Small intestine (tissue), 16 donors: ENCODE measurements at places on chromosomes 2 and 18.
A peak's percentile ranks its signal among the peaks of the same experiment; 100 is the strongest.

GRCh38 chr2:109066917-109067597, 61.9 kb upstream of the SH3RF3 start:
- no peak for DNase-seq

DNA sequence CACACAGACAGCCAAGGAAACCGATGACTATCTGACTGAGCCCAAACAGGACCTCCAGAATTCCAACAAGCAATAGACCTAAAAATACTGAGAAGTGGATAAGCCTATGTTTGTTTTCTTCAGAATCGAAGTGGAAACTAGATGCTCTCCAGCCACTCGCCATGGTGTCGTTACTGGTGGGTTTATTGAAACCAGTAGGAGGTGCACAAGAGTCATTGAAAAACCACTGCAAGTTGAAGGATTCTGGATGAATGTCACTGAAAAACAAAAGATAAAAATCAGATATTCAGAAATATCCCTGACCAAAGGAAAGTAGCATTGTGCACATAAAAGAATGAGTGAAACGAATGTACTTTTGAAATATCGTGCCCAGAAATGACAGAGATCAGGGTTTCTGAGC, 15.3 kb downstream of the TM4SF20 start:
- DNase-seq, result peak; percentile 19

DNA sequence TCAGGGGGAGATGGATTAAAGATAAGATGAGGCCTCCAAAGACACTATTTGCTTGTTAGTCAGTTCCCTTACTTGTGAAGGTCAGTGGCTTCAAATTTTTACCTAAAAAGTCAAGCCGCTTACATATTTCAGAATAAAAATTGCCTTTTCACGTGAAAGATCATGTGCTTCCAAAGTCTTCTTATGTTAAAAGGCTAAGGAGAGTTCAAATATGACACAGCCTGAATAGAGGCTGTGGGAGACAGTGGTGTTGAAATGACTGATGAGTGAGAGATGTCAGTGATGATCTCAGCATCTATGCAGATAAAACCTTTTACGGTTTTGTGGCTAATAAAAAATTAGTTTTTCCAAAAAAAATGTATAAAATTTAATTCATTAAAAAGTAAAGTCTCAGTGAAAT, 40.5 kb downstream of the UPP2 start:
- DNase-seq, result no peak

GRCh38 chr18:75582406-75582821, 154.9 kb upstream of the SMIM21 start:
- DNase-seq, result no peak
